ENCODE measurements at places on chromosomes 2 and 18.

DNA sequence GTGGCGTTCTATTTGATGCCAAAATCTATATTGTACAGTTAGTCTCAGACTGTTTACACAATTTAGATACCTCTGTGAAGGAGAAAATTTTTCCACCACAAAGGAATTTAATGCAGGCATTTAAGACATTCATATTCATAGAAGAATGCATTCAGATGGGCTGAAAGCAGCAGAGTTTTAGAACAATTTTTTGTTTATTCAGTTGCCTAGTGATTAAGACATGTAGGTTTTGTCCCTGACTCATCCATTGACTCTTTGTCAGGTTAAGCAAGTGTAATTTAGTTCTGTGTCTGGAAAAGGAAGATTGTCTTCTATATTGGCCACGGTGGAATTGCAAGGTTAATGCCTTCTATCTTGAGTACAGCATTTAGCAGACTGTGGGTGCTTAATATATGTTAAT lies 515.0 kb downstream of the PARD3B start:
- no peak for DNase-seq

- peak; percentile 43 for DNase-seq
Observed at GRCh38 chr2:201882353-201883090, 76.2 kb downstream of the CDK15 start.

DNA sequence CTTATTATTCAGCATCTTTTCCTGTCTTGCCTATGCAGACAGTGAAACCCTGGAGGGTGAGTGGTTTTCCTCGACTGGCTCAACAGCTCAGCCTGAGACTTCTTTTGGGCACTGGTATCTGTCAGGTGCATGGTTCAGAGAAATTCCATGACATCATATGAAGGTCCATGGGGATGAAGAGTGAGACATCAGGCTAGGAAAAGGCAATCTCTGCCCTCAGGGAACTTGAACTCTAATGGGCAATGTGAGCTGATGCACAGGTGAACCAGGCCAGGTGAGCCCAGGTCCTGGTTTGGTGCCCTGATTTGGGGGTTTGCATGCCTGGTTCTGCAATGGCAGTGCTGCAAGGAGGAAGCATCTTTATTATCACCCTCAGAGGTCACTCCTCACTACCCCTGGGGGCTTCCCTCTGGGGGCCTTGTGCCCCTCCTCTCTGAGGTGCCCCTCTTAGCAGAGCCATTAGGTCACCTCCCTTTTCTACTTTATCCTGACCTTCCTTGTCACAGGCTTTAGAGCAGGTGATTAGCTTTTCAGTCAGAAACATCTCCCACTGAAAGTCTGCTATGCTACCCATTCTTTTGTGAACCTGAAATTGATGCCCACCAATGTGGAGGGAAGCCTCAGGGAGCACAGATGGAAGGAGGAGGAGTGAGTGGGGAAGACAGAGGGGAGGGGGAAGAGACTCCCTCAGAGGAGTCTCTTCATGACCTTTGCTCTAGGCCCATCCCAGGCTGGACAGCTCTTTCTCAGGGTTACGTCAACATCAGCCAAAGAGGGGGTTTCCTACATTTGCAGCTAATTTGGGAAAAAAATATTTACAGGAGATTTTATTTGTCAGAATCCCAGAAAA lies 47.3 kb downstream of the MERTK start:
- DNase-seq = no peak

- no peak for DNase-seq
Observed at GRCh38 chr2:240464514-240465241, 29.2 kb downstream of the GPC1 start.

- no peak for DNase-seq
Observed at GRCh38 chr2:242002944-242003343, 133.4 kb downstream of the RTP5 start.

DNA sequence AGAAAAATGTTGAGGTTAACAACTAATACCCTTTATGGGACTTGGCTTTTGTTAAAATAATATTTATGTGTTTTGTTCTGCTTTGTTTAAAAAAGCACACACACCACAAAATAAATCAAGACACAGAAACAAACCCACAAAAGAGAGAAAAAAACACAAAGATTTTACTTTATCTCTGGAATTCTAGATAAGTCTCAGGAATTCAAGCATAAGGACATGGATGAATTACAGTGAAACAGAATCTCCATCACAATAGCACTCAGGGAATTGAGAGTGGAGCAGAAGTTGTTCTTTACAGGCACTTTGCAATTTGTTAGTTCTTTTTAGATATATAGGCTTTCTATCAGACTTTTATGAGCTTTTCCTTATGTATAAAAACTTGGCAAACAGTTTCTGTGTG lies 360.9 kb upstream of the ZC3H15 start:
- no peak for DNase-seq

GRCh38 chr18:48023334-48024008 lies 93.0 kb upstream of the SMAD2 start:
- DNase-seq = peak; percentile 8

DNA sequence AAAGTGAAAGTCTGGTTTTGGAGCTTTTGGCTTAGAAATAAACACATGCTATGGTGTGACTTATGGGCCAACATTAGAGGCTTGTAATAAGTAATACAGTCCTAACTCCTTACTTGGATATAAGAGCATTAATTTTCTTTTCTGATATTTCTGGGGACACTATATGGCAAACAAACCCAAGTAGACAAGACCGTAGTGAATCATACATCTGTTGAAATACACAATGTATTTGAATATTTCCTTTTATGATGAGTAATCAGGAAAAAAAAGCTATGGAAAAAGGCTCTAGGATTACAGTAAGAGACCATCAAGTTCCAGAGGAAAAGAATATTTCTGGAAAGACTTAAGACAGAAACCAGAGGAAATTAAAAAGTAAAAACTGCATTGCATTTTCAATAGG lies 146.0 kb upstream of the CYP26B1 start:
- no peak for DNase-seq

- no peak for DNase-seq
Observed at GRCh38 chr18:74268933-74269620, 22.7 kb downstream of the CYB5A start.

DNA sequence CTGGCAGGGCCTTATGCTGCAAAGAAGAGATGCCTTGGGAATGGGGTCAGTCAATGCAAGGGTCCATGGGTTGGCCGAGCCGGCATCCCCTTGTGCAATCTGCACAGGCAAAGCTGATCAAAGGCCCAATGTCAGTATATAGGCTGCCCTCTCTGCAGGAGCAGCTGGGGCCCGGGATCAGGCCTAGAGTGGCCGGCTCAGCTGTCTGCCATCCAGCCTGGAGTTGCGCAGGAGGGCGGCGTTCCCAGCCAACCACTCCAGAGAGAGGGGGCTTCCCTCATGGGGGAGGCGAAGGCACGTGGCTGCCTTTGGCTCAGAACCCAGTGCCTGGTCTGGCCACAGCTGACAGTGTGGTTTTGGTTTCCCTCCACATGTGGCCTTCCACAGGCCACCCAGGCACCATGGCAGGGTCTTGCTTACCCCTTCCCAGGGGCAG lies 3.9 kb downstream of the INPP5D start:
- DNase-seq = no peak

DNA sequence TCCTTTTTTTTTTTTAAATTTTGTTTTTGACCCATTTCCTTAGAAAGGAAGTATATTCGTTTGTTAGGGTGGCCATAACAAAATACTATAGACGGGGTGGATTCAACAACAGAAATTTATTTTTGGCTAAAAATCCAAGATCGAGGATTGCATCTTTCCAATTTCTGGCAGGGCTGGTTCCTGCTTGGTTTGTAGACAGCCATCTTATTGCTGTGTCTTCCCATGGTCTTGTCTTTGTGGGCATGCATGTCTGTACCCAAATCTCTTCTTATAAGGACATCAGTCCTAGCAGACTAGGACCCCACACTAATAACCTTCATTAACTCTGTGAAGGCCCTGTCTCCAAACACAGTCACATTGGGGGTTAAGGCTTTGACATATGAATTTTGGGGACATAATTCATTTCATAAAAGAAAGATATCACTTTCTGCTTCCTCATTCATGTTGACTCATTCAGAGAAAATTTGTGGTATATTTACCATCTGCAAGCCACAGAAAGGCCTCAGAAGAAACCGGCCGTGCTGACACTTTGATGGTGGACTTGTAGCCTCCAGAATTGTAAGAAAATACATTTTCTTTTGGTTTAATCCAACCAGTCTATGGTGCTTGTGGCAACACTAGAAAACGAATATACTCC lies 262.1 kb downstream of the LPIN1 start:
- DNase-seq = no peak

DNA sequence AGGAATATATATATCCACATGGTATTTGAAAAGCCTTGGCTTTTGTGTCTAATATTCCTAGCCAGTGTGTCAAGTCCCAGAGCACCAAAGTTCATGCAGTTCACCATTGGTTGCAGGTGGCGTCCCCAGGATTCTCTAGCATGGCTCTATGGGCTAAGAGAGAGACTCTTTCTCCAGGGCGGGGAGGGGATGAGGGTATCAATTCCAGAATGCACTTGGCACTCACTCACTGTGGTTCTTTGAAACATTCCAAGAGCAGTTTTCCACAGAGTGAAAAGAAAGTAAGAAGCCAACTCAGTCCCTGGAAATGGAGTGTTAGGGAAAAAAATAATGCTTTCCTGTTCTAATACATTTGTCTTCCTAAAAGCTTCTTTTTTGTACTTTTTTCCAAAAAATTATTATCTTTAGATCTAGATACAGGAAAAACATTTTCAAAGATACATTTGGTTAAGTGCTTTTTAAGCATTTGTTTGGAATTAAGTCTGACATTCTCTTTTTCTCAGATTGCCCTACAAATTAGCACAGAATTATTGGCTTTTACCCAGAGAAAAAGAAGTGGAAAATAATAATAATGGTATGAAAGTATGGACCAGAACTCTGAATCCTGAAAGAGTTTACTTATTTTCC lies 239.9 kb downstream of the PAX3 start:
- no peak for DNase-seq

DNA sequence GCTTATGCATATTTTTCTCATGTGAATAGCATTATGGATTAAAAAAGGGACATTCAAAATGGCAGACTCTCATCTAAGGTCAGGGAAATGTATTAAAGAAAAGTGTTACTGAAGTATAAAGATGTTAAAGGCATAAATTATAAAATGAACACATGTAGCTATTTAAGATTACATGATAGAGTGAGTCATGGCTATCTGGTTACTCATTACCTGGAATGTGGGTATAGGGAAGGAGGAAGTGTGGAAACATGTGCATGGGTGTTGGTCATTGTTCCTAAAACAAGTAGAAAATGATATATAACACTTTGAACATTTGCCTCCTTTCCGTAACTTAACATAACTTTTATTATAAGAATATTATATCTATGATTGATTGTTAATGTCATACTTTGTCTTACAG lies 66.4 kb downstream of the MYO1B start:
- no peak for DNase-seq

GRCh38 chr2:197803033-197803444 lies 1.4 kb upstream of the PLCL1 start:
- peak; percentile 55 for DNase-seq

DNA sequence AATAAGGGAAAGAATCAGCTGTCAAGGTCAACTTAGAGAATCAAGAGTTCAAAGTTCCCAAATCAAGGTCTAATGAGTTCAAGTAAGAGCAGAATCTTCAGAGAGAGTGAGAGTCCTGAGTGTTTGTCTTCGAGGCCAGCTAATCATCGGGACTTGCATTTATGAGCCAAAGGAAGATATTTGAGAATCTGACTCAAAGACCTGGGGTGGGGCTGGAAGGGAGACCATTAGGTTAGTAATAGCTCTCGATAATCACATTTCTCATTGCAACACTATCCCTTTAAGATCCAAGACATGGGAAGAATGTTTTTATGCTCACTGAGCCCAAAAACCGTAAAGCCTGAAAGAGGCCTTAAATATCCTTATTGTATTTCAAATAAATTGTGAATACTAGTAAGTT lies 72.0 kb upstream of the FSHR start:
- no peak for DNase-seq

DNA sequence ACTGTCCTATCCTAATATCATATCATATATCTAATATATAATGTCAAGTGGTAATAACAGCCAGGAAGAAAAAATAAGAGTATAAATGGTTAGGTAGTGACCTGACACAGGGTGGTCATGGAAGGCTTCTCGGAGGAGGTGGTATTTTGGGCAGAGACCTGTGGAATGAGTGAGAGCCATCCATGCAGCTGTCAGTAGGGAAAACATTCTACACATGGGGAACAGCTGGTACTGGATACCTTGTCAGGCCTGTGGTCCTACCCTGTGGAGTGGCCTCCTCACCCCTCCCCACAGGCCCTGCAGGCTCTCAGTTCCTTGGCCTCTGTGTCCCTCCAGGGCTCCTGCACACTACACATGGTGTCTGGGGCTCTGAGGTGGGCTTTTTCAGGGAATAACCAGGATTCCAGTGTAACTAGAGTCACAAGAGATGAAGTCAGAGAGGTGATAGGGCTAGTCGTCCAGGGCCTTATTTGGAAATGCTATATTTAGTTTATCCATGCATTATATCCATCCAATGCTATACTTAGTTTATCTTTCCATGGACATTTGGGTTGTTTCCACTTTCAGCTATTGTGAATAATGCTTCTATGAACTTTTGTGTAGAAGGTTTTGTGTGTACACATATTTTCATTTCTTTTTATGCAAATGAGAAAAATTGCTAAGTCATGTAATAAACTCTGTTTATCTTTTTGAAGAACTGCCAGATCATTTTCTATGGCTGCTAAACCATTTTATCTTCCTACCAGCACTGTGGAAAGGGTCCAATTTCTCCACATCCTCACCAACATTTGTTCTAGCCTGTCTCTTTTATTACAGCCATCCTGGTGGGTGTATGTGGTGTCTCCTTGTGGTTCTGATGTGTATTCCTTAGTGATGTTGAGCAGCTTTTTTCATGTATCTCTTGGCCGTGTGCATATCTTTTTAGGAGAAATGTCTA lies 75.6 kb downstream of the TPGS2 start:
- no peak for DNase-seq

GRCh38 chr2:136171223-136171622 lies 53.3 kb upstream of the CXCR4 start:
- DNase-seq = peak; percentile 40

DNA sequence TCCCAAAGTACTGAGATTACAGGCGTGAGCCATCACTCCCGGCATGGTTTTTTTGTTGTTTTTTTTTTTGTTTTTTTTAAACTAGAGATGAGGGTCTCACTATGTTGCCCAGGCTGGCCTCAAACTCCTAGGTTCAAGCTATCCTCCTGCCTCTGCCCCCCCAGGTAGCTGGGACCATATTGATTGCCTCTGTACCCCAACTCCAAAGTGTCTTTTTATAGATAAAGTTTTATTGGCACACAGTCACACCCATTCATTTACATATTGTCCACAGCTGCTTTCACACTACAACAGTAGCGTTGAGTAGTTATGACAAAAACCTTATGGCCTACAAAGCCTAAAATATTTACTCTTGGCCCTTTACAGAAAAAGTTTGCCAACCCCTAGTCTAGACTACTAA lies 45.2 kb upstream of the SP5 start:
- DNase-seq = no peak

DNA sequence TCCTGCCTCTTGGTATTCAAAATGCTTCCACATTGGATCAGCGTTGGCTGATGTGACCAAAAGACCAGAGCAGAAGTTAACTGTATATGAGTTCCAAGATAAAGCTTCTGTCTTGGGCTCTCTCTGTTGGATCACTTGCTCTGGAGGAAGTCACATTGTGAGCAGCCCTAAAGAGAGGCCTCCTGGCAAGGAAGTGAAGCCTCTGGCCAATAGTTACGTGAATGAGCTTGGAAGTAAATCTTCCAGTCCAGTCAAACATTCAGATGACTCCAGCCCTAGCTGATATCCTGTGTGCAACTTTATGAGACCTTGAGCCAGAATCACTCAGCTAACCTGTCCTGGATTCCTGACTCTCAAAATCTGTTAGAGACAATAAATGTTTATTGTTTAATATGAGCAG lies 67.7 kb upstream of the CDKL4 start:
- DNase-seq = no peak

- no peak for DNase-seq
Observed at GRCh38 chr18:79403723-79404566, 8.2 kb downstream of the NFATC1 start.
